Activated B cell treated with CpG ODN at 0.5 μM for 24 hours (primary cell): ENCODE measurements at places on chromosomes 16 and 17. TPM values are rescaled to one million over a fixed set of nuclear protein-coding genes. Genes with fewer than 3 reads are reported as not detected.

Gene SYT17
- 21.2 and 25.4 TPM in 2 replicates for total RNA-seq

Gene FBXO39
- 0.12 and 0.22 TPM in 2 replicates for total RNA-seq

Gene DRC7
- total RNA-seq, result not detected in 2 replicates

Gene WSCD1
- not detected in 2 replicates for total RNA-seq

Gene OR1A1
- not detected in 2 replicates for total RNA-seq

Gene MGRN1
- 69.6 and 88.6 TPM in 2 replicates for total RNA-seq

Gene KRT25
- total RNA-seq, result not detected in 2 replicates

Gene KCNH6
- not detected in 2 replicates for total RNA-seq

- no peak for DNase-seq
These were observed 11.4 kb upstream of the HOXB9 start for GRCh38 chr17:48637323-48638260.

GRCh38 chr17:78872486-78872885 is 30.5 kb downstream of the CEP295NL start:
- no peak for DNase-seq

DNA sequence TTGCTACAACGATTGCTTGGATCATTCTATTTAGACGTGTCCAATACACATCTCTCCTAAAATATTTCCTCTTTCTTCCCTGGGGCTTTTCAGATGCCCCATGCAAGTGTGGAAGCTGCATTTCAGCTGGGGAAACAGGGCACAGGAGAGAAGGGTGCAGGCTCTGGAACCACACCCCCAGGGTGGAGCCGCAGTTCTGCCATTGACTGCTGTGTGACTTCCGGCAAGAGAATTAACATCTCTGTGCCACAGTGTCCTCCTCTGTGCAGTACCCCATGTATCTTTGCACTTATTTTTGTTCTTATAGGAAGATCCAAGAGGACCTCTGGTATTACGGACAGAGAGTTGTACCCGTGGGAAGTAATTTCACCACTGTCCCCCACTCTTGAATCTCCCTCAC is 405.3 kb upstream of the EEF2KMT start:
- DNase-seq, result no peak

DNA sequence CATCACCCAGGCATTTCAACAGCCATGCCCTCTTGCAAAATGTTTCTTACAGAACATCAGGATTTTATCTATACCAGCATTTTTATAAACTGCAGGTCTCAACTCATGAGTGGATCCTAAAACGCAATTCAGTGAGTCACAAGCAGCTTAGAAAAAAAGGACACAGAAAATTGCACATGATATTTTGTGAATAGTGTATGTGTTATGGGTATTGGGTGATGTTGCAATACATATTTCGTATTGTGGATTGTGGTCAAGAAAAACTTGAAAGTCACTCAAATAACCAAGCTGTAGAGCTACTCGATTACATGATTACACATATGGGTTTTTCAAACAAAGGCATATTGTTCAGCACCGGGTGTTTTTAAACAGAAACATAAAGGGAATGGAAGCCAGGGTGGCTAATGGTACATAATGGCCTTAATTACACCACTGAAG is 1.4 kb downstream of the WIPI1 start:
- no peak for DNase-seq

DNA sequence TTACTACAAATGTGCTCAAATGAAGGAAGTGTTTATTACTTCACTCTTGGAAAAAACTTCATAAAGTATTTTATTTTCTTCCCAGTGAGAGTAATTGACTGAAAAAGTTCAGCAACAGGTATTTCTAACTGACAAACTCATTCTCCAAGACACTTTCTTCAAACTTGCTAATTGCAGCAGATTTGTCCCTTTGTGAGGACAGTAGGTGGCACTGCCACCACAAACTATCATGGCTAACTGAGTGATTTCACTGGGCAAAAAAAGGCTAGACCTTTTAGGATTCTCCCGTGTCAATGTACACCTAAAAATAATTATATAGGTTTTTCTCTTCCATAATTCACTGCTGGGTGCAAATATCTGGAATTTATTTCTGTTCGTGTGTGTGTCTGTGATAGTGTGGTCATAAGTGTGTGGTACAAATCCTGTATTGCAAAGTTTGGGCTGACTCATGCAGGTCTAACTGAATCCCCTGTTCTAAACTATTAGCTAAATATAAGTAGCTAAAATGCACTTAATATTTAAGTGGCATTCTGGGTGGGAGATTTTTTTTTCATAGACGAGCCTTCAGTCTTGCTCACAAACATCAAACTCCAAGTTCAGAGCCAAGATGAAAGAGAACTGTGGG is 3.9 kb downstream of the HS3ST3A1 start:
- no peak for DNase-seq

- no peak for DNase-seq
These were observed 58.3 kb downstream of the SPACA3 start for GRCh38 chr17:33049781-33050414.

- no peak for DNase-seq
These were observed 28.0 kb upstream of the SOX9 start for GRCh38 chr17:72092710-72093322.

DNA sequence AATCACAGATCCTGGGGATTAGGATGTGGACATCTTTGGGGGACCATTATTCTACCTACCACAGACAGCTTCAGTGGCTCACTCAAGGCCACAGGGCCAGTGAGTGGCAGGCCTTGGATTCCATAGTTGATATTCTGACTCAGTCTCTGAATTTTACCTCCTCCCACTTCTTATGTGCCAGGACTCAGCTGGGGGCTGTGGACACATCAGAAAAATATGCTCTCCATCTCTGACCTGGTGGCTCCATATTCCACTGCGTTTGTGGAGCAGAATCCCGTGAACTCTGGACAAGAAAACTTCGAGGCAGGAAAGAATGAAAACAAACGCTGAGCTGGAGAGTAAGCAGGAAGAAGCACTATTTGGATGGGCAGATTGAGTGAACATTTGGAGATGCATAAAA is 301.8 kb upstream of the MAF start:
- DNase-seq, result no peak

- DNase-seq, result no peak
These were observed 4.4 kb upstream of the CARHSP1 start for GRCh38 chr16:8872967-8873865.

DNA sequence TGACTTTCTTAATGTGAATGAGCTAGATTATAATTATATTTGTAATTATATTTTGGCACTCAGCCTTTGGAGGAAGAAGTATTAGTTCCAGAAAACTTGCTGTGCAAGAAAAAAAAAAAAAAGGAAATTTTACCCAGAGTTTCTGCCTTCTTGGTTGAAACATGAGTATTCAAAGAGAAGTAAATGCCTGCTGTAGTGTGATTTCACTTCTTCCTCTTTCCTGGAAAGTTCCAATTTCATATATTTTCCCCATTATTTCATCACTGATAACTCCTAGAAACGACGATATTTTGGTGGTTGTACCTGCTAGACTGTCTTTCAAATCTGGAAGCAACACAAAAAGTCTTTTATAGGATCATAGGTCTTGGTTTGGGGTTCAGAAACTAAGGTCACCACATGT is 20.4 kb upstream of the MPHOSPH6 start:
- DNase-seq, result no peak

DNA sequence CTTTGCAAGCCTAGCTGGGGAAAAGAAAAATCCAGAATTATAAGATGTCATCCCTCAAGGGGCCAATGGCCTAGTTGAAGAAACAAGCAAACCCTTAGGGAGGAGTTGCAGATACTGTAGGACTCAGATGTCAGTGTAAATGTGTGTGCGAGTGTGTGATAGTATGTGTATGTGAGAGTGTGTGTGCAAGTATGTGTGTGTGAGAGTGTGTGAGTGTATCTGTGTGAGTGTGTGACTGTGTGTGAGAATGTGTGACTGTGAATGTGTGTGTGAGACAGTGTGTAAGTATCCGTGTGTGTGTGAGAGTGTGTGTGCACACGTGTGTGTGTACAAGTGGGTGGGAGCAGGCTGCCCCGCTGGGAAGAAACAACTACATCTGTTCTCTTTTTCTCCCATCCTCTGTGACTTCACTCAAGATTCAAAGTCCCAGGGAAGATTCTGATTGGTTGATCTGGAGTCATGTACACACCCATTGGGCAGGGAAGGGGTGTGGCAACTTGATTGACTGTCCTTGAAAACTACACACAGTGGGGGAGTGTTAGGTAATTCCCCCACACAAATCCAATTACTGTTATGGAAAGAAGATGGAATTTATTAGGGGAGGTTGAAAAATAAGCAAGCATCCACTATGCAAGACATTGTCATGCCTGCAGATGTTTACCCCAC is 40.7 kb downstream of the IRX3 start:
- no peak for DNase-seq

DNA sequence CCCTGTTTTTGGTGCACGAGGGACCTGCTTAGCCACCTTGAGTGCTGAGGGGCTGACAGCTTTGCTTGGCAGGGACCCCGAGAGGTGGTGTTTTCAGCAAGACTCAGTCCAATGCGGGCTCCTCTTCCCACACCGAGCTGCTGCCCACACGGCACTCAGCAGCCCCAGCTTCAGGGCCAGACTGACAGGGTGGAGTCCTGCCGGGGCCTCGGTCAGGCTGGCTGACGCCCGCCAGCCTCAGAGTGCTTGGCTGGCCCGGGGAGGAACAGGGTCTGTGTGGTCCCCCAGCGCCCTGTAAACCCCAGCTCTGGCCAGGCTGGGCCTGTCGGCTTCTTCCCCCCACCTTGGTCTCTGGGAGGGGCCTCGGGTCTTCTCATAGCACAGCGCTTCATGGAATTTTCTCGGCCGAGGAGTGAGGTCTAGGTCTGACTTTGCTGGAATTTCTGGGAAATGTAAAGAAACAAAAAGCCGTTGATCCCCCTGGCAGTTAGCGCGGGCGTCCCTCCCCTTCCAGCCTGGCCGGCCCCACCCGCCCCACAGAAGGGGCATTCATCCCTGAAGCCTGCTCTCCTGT is 2.6 kb downstream of the SOX8 start:
- no peak for DNase-seq

GRCh38 chr17:60383379-60383778 is 8.6 kb downstream of the USP32 start:
- DNase-seq, result no peak

- no peak for DNase-seq
These were observed 85.1 kb upstream of the TBX2 start for GRCh38 chr17:61314368-61315078.

DNA sequence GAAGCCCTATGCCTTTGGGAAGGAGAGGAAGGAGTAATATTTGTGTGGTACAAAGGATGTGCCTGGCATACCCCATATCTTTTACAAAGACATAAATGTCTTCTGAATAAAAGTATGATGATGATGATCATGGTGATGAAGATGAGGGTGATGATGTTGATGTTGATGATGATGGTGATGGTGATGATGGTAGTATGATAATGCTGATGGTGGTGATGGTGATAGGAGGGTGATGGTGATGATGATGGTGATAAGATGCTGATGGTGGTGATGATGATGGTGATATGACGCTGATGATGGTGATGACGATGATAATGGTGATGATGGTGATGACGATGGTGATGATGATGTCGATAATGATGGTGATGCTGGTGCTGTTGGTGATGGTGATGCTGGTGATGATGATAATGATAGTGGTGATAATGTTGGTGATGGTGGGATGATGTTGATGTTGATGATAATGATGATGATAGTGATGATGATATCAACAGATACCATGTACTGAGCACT is 684.2 kb downstream of the WWOX start:
- no peak for DNase-seq
